ENCODE measurements at places on chromosomes 16 and 17.
A peak's percentile ranks its signal among the peaks of the same experiment; 100 is the strongest.

DNA sequence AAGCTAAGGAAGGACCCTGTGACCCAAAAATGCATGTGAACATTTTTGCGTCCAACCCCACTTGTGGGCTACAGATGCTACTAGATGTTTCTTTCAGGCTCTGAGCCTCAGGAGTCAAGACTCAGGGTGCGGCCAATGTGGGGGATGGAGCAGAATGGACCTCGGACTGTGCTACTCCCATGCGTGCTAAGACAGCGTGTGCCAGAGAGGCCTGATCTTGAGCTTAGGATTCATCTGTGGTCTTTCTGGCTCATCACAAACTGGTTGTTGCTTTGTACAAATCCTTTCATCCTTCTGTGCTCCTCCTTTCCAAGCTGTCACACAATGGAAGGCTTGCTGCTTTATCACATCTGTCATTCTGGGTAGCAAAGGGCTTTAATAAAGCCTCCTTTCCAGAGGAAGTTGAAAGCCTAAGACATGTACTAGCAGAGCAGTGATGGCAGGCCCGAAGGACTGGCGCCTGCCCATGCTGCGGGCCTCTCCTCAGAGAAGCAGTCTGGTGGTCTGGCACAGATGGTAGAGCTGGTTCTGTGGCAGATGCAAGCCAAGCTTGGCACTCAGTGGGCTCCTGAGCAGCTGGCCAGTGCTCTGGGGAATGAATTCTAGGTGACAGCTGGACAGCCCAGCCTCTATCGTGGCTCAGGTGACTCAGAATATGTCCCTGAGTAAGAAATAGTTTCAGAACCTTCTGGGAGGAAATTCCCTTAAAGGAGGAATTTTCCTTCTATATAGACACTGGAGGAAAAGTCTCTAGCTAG lies 27.8 kb downstream of the COG4 start:
- no peak for DNase-seq

DNA sequence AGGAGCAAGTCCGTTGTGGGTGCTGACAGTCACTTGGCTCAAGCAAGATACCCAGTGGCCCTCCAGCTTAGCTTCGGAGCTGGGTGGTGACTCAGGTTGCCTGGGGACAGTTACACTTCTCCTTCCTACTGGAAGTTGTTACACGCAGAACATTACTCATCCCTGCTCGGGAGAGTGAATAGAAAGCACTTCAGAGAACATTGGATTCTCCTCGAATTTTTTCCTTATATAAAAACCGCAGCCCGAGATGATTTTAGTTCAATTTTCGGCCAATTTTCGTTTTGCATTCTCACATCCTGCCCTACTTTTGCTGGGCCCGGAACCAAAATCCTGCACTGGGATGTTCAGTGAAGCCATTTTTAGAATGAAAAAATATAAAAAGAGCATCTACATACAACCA lies 99.7 kb downstream of the ELAC2 start:
- no peak for DNase-seq

DNA sequence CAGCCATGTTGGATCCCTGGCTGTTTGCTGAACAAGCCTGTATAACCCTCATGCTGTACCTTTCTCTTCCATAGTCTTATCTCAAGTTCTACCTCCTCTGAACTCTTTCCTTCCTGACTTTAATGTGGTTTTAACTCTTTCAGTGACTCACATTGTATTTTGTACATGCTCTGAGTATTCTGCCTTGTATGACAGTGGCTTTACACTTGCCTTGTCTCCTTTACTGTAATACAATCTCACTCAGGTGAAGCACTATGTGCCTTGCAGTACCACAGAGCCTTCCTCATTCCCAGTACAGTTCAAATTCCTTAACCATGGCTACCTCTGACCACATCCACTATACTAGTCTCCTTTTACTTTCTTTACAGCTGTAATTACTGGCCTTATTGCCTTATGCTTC lies 14.1 kb downstream of the PSMD11 start:
- DNase-seq, result no peak

DNA sequence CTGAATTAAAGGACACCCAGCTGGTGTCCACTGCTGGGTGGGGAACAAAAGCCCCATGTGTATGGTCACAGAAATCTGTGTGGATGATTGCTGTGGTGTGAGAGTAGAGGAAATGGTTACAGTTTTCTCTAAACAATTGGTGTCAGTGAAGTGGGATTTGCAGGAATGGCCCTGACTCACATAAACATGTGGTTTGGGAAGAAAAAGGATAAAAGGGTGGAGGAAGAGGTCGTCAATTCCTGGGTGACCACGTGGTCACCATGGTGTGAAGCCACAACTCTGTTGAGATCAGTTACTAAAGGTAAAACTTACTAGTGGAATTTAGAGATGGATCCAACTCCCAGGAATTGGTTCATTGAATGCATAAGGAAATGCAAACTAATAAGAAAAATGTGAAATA lies 3.6 kb upstream of the TUBG2 start:
- no peak for DNase-seq

DNA sequence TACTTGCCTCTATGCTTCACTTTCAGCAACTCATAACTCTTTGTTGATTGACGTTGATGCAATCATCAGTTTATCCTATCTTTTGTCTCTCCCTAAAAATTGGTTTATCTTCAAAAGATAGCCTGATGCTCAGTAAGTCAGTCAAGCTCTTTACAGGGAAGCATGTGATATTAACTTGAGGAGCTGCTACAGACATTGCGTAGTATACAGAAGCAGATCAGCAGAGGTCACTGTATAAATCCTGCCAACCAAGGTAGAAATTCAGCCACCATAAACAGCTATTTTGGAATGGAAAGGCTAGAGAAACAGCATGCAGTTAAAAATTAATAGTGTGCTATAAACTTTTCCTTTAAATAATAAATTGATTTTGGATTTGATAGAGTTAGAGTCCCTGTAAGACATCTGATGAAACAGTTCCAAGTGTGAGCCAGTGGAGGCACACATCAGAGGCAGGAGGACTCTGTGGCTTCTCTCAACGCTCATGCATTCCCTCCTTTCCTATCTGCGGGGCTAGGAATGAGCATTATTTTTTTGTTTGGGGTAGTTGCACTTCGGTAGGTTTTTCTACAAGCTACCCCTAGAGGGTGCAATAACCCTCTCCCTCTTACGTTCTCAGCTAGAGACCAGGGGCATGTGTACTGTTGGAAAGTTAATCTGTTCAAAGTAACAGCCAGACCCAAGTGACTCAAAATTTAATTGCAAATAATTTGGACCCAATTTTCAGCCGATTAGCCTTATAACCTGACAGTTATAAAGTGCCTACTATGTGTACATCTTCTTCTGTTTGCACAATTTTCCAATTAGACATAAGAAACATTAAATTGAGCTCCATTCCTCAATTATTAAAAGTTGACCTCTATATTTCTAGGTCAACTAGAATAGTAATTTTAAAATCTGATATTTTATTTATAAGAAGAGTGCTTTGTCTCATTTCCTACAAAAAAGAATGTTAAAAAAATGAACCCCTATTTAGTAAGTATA lies 647.7 kb upstream of the SOX9 start:
- peak; percentile 12 for DNase-seq

DNA sequence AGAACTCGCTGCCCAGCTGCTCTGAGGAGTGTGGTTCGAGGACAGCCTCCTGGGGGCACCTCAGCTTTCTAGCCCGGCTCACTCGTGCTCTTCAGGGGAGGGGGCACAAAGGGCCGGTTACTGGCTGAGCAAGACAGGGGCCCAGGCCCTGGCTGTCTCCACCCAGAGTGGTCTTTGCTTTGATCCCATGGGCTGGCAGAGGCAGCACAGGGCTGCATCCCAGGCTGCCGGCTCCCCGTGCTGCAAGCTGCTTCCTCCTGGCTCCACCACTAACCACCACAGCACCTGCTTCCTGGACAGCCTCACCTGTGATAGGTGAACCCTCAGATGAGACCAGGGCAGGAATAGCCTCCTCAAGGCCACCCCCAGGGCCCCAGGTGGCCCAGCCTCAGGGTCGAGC lies 6.8 kb downstream of the SPPL2C start:
- DNase-seq, result no peak

DNA sequence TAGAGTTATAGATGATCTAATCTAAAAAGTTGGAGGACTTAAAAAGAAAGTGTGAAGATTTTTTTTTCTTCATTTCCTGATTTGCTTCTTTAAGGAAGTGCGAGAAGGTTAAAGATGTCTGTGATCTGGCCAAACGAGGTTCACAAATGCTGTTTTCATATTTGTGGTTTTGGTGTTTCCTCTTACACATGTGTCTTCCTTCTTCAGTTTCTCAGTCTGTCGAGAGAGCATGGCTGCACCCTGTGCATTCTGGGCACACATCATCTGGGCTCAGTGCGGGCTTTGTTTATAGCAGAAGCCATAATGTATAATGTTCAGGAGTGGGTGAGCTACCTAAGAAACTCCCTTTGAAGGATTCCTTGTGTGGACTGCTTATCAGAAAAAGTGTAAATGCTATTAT lies 260.4 kb upstream of the TBX2 start:
- DNase-seq, result no peak

GRCh38 chr16:58056580-58056979 lies 31.0 kb downstream of the MMP15 start:
- DNase-seq, result no peak

GRCh38 chr16:84537491-84538151 lies 33.2 kb upstream of the MEAK7 start:
- DNase-seq, result no peak

DNA sequence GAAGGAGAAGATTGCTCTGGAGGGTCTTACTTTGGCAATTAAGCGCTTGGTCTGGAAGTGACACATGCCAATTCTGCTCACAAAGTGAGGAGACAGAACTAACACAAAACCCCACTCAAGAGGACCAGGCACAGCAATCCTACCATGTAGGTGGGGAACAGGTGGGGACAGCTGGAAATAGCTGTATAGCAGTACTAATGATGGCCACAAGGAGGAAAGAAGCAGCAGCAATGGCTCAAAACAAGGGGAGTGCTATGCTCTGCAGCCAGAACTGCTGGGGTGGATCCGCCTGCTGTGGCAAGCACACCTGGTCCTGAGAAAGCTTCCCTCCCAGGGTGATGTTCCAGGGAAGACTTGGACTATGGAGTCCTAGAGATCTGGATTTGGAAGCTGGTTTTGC lies 17.0 kb upstream of the TMEM132E start:
- DNase-seq, result no peak

DNA sequence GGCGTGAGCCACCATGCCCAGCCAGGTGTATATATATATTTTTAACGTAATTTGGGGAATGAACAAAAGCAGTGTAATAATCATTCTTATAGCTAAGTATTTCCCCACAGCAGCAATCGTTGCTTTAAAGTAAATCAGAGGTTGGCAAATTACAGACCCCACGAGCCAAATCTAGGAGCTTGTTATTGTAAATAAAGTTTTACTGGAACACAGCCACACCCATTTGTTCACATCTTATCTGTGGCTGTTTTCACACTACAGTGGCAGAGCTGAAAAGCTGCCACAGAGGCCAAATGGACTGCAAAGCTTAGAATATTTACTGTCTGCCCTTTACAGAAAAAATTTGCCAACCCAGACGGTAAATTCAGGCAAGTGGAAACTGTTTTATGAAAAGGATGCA lies 50.8 kb downstream of the RAB11FIP4 start:
- DNase-seq, result no peak

GRCh38 chr16:72876221-72876620 lies 171.7 kb downstream of the ZFHX3 start:
- DNase-seq, result no peak

All from HuH-7.5 (cell line).